ENCODE measurements at places on chromosomes 1 and 21.

GRCh38 chr1:199780948-199781670 lies 246.4 kb upstream of the NR5A2 start:
- DNase-seq, result no peak

- DNase-seq, result no peak
These were observed 46.7 kb upstream of the CXADR start for GRCh38 chr21:17466166-17466565.

DNA sequence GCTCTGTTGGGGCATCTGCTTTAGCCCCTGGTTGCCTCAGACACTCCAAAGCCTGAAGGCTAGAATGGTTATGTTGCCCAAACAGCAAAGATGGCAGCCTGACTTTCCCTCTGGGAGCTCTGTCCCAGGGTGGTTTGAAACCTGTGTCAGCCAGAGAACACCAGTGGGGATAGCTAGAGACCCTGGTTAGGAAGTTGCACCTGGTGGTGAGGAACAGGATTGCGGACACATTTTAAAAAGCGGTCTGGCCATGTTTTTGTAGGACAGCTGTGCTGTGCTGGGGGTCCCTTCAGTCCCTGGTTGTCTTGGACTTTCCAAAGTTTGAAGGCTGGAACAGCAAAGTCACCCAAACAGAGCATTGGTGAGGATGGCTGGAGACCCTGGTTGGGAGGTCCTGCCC lies 87.8 kb downstream of the DNM3 start:
- DNase-seq, result no peak

DNA sequence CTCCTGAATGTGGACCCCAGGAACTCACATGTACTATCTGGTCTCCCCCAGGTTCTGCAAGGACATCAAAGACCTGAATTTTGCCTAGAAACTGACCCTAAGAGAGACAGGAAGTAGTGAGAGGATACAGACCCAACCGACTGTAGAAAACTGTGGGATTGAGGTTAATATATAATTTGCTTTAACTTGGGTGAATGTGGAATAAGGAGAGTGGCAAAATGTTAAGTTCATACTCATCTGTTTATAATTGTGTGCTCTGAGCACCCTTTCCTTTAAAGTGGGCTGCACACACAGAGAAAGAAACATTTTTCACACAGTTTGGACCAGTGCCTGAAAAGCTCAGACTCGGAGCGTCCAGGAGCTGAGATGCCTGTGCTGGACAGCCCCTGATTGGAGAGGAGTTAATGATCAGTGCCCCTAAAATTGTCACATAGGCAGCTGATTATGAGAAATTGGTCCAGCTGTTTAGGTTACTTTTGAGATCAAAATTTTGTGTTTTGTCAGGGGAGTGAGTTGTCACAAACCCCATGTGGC lies 37.2 kb downstream of the ROR1 start:
- no peak for DNase-seq

GRCh38 chr1:230682882-230683610 lies 30.9 kb downstream of the AGT start:
- DNase-seq, result no peak

DNA sequence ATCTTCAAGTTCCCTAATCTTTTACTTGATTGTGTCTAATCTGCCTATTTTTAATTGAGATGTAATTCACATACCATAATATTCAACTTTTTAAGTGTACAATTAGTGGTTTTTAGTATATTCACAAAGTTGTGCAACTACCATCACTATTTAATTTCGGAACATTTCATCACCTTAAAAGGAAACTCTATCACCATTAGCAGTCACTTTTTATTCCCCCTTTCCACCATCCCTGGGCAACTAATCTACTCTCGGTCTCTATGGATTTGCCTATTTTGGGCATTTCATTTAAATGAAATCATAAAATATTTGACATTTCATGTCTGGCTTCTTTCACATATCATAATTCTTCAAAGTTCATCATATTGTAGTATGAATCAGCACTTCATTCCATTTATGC lies 30.6 kb upstream of the HYI start:
- DNase-seq, result no peak

- no peak for DNase-seq
These were observed 137.6 kb downstream of the ZMYM4 start for GRCh38 chr1:35406103-35406502.

DNA sequence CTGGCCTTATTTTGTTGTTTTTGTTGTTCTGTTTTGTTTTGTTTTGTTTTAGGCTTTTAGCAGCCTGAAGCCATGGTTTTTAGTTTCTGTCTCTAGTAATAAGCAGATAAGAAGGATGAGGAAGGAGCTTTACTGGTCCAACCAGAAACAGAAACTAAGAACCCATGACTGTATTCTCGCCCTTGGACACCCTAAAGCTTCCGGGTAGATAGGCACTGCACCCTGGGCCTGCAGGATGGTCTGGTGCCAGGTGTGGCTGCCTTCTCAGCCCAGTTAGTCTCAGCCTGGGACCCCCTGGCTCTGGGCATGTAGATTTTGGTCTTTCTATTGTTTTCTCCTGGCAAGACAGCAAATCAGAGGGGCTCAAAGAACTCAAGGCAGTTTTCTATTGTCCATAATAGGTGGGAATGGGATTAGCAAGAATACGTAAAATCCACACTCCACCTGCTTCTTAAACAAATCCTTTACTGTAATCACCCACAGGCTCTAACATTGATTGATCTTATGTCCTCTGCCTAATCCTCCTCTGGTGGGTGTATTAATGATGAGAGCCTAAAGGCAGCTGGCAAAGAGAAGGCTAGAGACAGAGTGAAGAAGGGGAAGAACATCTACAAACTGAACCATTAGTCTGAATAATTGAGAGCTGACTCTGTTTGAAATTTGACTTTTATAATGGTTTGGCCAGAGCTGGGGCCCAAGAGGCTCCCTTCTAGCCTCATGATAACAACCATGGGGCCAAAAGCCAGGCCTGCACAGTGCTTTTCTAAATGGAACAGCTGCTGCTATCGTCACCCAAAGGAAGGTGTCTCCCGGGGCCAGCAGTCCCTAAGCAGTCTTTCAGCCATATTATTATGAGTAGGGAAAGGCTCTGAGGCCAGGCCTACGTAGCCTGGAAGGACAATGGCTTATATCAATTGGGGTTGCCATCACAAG lies 106.8 kb upstream of the ATP1A1 start:
- DNase-seq, result no peak

DNA sequence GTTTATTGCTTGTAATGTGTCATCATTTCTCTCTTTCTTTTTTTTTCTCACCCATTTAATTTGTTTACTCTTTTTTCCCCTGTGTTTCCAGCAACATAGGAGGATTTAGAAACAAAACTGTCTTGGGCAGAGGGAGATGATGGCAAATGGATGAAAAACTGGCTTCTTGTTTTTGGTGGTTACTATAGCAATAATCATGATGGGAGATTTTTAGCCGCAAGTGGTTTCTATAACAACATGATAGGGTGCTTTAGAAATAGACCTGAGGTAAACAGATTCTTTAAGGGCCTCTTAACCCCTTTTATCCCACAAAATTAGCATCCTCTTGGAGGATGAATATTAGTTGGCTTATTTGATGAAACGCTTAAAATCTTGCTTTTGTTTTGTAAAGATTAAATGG lies 51.6 kb downstream of the CRB1 start:
- no peak for DNase-seq

- no peak for DNase-seq
These were observed 1.1 kb downstream of the STMN1 start for GRCh38 chr1:25904943-25905679.

GRCh38 chr1:176976225-176976624 lies 188.3 kb downstream of the ASTN1 start:
- no peak for DNase-seq

- DNase-seq, result no peak
These were observed 41.6 kb upstream of the VWA5B1 start for GRCh38 chr1:20248971-20249612.

DNA sequence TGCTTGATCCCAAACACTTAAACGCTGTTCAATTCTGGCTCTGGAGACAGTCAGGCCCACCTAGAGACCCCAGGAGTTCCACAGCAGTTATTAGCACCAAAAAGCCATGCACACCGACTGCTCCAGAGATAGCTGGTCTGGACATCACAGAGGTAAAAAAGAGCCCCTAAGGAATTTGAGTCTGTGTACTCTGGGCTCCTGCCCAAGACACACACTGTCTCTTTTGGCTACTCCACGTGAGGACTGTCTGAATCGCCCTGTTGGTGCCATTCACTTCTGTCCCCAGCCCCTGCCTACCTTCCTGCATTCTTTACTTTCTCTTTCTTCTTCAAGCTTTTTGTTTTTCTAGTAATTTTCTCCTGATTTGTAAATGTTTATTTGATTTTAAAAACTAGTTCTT lies 197.4 kb downstream of the ADGRL2 start:
- DNase-seq, result no peak

GRCh38 chr1:161114556-161114955 lies 3.3 kb downstream of the PFDN2 start:
- no peak for DNase-seq

DNA sequence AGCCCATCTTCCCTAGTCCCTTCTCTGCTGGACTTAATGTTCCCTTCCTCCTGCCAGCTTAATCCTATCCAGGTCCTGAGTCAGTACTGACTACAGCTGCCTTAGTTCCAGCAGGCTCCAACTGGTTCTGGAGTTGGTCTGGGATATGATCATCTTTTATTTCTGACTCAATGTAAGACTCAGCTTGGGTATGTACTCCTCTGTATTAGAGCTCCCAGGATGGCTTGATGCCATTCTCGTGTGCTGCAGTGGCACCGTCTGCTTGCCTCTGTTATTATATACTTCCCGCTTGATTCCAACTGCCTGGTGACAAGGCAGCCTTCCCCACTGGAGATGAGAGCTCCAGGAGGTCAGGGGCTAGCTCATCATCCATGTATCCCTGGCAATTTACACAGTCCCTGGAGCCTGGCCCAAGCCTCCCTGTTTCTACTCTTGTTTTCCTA lies 164.4 kb upstream of the DPT start:
- DNase-seq, result no peak

DNA sequence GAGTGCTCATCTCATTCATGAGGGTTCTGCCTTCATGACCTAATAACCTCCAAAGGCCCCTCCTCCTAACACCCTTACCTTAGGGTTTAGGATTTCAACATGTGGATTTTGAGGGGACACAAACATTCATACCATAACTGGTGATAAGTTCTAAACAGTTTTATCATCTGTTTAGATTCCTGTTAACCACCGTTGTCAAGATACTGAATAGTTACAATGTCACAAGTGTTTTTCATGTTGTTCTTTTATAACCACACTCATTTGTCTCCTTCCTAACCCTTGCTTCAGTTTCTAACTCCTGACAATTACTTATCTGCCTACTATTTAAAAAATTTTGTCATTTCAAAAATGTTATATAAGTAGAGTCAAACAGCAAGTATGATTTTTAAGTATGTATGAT lies 86.0 kb downstream of the NCAM2 start:
- no peak for DNase-seq

GRCh38 chr1:32055416-32055815 lies 17.3 kb upstream of the TMEM39B start:
- DNase-seq, result no peak

DNA sequence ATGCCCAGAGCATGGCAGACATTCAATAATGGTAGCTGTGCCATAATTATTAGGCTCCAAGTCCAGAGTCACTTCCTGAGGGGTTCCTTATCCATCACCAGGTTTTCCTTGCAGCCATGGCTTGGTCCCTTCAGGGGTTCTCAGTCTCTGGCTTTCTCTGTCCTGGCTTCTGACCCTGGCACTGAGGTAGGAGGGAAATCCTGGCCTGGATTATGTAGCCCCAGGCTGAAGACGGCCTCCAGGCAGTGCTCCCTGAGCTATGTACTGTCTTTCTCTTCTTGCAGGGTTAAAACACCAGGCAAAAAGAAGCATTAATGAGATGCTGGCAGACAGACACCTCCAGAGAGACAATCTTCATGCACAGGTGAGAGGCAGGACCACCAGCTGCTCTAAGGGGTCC lies 9.5 kb upstream of the PADI3 start:
- no peak for DNase-seq

All from cortex of kidney (tissue), 1 donor.